ENCODE measurements at places on chromosomes 7 and 10.

- DNase-seq = no peak
Measured at GRCh38 chr10:82394122-82394521, 519.1 kb downstream of the NRG3 start.

DNA sequence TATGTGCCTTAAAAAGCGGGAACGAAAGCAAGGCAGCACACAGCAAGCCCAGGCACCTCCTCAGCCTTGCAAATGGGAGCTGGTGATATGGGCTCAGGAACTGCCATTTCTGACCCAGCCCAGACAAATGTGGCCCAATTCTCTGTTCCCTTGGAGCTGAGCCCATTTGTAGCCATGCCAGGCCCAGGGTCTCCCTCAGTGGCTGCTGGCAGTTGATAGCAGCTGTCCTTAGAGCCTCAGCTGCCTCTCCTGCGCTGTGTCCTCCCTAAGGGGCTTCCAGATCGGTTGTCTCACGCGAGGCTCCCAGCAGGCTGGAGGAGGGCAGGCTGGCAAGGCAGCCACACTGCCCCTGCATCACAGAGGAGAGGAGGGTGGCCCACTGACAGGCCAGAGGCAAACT, 275.8 kb downstream of the KCNMA1 start:
- DNase-seq = no peak

DNA sequence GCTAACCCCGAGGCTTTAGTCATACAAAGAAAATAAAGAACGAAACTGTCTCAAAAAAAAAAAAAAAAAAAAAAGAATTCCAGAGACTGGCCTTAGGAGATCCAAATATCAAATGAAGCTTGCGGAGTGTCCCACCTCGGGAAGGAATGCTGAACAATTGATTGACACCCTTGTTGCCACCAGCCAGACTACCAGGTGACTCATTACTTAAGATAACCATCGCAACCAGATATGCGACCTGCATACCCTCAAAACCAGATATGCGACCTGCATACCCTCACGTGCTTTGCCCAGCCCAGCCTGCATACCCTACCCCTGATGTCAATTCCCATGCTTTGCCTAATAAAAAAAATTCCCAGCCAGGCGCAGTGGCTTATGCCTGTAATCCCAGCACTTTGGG, 2.7 kb upstream of the PRKRIP1 start:
- no peak for DNase-seq

DNA sequence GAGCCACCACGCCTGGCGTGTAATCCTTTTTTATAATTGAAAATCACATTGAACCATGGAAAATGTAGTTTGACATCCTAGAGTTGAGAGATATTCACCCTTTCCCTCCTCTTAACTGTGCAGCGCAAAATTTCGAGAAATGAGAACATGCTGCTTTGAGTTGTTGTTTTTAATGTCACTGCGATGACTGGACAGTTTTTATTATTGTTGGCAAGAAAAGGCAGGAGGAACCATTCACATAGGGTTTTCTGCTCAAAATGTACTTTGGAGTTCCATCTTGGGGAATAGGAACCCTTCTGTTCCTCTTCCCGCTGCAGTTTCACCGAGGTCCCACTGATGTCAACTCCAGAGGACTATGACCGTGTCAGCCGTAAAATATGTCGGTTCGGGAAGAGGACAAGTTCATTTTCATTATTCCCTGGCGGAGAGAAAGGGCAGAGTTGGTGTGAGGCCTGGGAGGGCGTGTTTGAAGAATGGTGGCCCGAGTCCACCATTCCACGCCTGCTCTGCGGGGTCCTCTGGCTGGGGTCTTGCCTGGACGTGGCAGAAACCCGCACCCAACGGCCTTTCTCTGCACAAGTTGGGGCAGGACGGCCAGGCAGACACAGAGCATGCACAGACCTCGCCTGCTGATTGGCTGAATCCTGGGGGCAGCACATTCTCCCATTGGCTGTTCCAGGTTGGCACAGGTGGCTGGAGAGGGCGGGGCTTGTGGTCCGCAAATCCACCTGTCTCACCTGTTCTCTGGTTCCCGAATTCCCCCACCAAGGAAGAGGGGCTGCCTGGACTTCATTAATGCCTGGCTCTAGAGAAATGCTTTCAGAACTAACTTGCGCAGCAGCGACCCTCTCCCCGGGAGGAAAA, 105.1 kb upstream of the TCF7L2 start:
- no peak for DNase-seq

DNA sequence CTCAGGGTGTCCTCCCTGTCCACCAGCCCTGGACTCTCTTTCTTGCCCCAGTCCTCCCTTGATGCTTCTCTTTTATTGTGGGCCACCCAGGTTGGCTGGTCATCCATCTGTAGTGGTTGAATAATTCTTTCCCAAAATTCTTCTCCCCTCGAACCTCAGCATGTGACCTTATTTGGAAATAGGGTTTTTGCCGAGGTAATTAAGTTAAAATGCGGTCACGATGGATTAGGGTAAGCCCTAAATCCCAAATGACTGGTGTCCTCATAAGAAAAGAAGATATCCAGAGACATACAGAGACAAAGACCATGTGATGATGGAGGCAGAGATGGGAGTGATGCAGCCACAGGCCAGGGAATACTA, 74.3 kb downstream of the GFRA1 start:
- no peak for DNase-seq

DNA sequence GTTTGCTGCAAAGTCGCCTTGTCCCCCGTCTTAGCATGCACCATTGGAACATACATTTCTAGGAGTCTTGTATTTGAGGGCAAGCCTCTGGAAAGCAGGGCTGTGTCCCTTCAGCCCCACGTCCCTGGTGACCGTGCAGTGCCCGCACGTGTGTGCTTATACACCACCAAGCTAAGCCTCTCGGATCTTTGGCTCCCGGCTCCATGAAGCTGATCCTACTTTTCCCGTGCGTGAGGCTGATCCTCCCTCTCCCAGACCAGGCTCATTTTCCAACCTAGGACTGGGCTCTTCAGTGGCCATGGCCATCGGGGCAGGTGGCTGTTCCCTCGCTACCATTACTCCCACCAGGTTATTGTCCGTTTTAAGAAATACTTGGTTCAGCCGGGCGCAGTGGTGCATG, 14.3 kb downstream of the MDH2 start:
- DNase-seq = no peak

DNA sequence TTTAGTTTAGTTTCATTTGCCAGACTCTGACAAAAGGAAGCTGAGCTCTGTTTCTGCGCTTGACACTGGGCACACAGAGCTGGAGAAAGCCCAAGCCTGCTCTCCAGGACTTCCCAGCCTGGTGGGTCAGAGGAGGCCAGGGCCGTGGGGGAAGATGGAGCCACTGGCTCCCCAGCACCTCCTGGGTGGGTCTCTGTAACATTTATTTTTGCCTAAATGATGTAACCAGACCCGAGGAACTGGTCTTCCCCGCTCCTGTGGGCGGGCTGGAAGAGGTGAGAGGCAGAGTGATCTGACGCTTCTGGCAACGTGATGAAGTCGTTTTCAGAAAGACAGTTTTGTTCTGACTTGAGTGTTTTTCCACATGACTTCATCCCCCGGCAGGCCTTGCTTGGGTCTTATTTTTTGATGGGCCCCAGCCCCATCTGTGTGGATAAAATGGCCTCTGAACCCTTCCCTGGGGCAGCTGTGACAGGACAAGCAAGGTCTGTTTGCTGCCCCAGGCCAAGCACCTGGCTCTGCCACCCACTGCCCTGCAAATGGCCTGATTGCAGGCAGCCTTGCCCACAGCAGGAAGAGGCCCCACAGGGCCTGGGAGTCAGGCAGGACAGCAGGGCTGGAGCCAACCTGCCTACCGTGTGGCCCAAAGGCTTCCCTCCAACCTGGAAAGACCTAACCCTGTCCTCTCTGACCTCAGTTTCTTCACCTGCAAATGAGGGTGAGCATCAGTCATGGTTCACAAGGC, 304.9 kb upstream of the ZMIZ1 start:
- DNase-seq = no peak

DNA sequence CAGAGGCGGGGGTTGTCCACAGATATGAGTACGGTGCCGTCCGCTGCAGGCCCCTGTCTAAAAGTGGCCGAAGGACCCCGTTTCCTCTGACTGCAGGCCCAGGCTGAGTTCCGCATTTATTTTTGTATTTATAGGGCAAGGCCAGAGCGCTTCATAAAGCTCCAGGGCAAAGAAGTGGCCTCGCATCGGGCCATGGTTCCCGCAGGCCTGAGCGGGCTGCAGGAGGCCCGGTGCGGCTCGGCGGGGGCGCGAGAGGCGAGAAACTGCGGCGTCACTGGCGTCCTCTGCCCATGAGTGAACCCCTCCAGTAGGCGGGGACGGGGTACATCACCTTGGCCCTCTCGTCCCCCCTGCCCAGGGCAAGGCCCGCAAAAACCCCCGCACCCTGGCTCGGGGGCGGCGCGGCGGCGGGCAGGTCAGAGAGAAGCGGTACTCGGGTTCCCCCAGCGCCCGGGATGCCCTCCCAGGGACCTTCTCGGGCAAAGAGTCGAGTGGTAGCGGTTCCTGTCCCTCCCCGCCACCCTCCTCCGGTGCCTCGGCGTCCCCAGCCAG, 355.7 kb downstream of the DNAJB6 start:
- DNase-seq = no peak

DNA sequence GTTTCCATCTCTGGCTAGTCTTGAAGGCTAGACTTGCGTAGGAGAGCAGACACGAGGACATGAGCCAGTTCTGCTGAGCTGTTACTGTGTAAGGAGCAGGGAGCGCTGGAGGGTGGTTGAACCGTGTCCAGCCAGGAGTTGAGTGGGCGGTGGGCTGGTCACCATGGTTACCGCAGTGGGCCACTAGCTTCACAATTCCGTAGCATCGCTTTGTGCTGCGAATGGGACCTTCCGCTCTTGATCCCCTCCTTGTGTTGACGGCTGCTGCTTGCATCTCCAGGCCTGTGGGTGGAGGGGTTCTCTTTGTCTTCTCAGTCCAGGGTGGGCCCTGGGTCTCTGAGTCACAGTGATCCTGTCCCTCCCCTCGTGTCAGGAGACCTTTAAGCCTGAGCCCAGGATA, 49.4 kb upstream of the OCM start:
- no peak for DNase-seq

GRCh38 chr7:129949292-129950133, 3.2 kb downstream of the UBE2H start:
- DNase-seq = peak; percentile 76

DNA sequence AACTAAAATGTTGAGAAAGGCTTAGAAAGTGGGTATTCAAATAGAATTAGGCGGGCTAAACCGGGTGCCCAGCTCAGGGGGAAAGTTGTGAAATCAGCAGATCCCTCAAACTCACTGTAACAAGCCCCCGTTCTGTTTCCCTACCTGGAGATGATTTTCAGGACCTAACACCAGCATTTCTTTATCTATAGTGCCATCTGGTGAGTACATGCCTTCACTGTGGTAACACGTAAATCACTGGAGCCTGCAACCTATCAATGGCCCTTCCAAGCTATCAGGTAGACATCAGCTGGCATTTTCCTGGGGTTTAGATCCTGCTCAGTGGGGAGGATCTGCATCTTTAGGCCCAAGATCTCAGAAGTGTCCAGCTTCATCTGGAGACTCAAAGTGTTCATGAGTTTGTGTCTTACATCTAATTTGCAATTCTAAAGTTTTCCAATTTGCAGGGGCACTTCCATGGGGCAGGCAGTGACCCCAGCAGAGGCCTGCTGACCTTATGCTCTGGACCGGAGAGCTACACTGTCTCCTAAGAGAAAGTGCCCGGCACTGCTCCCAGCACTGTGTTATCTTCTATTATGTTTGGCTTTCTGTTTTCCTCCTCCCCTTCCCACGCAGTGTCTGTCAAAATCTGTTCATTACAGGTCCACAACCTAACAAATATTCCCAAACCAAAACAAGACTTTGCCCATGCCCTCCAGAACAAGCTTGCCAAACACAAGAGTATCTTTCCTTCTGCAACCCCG, 132.5 kb downstream of the LSM5 start:
- DNase-seq = no peak

- no peak for DNase-seq
Measured at GRCh38 chr7:142711196-142711595, 38.1 kb upstream of the PRSS1 start.

DNA sequence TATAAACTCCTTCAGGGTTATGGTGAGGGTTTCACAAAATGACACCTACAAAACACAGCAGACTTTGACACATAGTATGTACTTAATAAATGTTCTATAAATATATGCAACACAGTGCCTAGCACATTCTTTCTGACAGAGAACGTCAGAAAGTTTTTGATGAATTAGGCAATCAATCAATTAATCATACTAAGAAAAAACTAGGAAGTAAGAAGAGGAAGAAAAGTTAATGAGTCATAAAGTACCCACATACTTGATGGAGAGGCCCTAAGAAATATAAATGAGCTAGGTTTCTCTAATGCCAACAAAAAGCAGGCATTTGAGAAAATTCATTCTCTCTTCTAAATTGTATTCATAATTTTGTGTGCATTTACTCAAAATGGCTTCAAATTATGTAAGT, 192.7 kb upstream of the VWC2 start:
- DNase-seq = no peak

DNA sequence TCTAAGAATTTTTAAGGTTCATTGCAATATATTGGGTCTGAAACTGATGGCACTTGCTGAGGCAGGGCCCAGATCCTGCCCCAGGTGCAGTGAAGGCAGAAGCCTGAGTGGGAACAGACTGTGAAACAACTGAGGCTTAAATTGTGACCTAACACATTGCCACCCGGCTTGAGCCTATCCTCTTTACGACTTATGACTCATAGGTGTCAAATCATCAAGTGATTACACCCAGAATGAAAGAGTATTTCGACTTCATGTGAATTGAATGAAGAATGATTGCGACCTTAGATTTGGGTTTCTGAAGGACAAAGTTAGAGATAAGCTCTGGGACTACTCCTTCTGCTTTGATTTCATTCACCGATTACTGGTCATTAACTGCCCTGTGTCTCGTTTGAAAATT, 200.9 kb downstream of the CREB5 start:
- no peak for DNase-seq

GRCh38 chr7:16847381-16847860, 34.4 kb downstream of the AGR3 start:
- no peak for DNase-seq

DNA sequence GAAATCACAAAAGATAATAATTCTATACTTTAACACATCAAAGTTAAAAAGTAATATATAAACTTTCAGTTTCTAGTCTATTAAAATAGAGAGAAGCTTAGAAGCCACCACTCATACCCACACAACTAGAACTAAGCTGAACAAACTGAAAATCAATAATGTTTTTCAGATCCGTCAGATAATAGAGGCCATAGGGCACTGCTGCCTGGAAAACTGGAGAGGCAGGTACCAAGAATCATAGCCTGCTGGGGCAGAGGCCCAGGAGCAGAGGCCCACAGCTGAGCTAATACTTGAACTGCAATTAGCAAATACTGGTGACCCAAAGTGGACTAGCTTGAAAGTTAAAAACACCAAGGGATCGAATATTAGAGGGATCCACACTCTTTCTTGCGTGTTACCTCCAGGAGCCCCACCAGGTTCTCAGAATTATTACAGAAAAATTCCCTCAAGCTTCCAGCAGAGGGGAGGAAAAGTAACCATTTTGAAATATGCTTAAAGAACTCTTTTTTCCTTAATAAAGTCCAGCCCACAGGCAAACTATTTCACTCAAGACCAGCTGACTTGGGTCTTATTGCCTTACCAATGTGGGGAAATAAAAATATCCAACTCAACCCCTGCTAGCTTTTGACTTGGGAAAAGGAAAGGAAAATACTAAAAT, 774.1 kb upstream of the IGFBP3 start:
- DNase-seq = no peak
